ENCODE measurements at places on chromosomes 2 and 18.

DNA sequence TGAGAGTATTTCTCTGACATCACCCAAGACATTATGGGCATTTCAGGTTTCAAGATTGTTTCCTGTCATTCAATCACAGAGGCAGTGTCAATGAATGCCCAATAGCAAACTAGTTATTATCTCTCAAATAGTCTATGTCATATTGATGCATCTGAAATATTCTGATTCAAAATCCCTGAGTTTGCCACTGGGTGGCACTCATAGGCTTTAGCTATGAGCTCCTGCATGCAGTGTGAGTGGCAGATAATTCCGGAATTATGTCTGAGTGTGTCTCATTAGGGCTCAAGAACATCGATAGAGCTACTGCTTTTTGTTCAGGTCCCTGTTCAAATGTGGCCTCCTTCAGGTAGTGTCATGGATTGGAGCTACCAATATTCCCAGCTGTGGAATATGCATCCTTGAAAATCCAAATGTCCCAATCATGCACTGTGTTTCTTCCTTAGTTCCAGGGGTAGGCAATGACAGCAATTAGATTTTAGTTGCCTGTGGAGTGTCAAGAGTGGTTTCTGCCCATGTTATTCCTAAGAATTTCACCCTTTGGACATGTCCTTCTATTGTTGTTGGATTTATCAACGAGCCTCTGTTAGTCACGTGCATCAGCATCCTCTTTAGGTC, 7.8 kb upstream of the OR6B3 start:
- DNase-seq: no peak

DNA sequence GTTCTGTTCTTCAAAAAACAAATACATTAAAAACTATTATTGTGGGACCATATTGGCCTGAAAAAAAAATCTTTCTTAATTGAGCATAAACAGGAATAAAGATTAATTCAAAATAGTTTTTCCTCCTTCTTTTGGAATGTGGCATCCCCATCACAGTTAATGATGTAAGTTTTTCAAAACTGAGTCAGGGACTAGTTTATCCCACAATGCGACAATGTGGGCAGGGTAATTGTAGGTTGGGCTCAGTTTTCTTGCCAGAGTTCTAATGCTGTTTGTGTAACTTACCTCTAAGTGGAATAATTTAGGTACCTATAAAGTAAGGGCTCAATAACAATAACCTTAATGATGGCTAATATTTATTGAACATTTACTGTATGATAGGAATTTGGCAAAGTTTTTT, 82.0 kb downstream of the PMS1 start:
- no peak for DNase-seq

GRCh38 chr18:55321265-55322177, 266.5 kb downstream of the TCF4 start:
- DNase-seq: peak; percentile 83

- DNase-seq: no peak
Measured at GRCh38 chr2:110783196-110783873, 51.0 kb downstream of the ACOXL start.

DNA sequence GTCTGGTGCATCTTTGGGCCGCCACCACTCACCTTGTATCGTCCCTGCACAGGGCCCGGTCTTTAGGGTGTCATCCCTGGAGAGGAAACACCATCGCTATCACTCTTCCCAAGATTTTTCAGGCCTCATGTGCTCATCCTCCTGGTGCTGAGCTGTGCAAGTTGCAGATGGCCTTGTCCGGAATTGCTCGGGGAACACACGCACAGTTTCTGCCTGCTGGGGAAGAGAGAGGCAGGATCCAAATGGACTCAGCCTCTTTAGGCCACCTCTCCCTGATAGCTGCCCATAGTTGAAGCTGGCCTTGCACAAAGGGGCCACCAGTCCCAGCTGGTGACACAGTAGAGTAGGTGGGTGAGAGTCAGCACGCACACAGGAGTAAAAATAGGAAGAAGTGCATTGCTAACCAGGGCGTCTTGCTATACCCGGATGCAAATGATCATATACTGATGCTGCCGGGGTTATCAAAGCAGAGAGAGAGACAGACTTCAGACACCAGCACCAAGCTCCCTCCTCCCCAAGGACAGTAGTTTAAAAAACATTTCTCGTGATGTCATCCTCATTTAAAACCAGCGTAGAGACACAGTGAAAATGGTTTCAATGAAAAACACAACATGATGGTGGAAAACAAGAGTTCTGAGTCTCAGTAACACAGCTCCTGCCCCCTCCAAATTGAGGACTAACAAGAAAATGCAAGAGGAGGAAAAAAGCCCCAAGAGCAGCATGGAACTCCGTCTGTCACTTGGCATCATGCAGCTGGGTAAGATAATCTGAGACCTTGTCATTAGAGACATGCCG, 147.5 kb upstream of the NCK2 start:
- DNase-seq: no peak

GRCh38 chr2:224947566-224947965, 94.7 kb downstream of the DOCK10 start:
- no peak for DNase-seq

- DNase-seq: no peak
Measured at GRCh38 chr18:10588975-10589374, 63.1 kb downstream of the NAPG start.

DNA sequence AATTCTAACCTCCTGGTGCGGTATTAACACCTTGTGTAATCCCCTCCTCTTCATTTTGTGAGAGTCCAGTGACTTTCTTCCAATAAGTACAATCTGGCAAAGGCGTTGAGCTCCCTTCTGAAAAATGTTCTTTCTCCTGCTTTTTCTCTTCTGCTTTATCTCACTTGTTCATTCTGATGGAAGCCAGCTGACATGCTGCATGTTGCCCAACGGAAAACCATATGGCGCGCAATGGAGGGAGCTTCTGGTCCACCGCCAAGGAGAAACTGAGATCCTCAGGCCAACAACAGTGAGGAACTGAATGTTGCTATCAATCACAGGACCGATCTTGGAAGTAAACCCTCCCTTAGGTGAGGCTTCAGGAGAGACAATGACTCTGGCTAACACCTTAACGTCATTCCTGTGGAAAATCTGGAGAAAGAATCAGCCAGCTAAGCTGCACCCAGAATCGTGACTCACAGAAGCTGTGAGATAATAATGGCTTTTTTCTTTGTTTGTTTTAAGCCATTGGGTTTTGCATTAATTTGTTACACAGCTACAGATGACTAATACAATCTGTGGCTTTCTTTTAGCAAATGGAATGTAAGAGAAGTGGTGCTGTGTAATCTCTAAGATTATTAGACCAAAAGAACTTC, 1323.9 kb upstream of the DDX18 start:
- DNase-seq: no peak

- DNase-seq: no peak
Measured at GRCh38 chr2:3954261-3954660, 250.9 kb downstream of the DCDC2C start.

GRCh38 chr2:220275454-220275853, 648.0 kb downstream of the SLC4A3 start:
- no peak for DNase-seq

DNA sequence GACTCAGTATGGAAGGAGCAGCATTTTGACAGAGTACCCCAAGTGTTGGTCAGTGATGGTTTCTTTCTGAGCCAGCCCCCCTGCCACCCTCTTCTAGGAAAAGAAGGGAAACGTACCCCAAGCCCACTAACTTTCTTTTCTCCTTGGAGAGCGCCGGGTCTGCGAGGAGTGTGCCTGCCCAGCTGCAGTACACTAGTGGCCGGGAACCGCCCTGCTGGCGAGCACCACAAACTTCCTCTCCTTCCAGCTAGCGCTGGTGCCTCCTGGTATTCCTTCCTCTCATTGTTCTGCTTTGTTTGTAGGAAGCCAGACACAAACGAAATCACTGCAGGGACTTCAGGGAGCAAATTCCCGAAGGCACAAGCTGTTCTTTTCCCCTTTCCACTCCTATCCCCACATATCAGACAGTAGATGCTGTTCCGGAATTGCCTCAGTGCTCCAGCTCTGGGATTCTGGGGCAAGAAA, 1.8 kb downstream of the CCDC85A start:
- DNase-seq: no peak

Data from cerebellar nuclear complex (tissue), 1 donor.